Tibial artery (tissue), 4 donors: ENCODE measurements at places on chromosomes 13 and 19.

DNA sequence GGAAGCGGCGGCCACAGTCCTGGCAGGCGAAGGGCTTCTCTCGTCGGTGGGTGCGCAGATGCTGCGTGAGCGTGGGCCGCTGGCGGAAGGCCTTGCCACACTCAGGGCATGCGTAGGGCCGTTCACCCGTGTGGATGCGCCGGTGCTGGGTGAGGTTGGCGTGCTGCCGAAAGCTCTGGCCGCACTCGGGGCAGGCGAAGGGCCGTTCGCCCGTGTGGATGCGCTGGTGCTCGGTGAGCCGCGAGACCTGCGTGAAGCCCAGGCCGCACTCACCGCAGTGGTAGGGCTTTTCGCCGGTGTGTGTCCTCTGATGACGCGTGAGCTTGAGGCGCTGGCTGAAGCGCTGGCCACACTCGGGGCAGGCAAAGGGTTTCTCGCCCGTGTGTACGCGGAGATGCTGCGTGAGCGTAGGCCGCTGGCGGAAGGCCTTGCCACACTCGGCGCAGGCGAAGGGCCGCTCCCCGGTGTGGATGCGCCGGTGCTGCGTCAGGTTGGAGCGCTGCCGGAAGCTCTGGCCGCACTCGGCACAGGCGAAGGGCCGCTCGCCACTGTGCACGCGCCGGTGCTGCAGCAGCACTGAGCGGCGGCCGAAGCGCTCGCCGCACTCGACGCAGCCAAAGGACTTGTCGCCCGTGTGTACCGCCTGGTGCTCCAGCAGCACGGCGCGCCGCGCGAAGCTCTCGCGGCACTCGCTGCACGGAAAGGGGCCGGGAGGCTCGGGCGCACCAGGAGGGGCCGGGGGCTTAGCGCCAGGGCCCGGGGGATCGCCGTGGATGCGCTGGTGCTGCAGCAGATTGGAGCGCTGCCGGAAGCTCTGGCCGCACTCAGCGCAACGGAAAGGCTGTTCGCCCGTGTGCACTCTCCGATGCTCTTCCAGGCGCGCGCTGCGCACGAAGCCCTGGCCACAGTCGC, 4.0 kb upstream of the UBE2M start:
- no peak for DNase-seq

DNA sequence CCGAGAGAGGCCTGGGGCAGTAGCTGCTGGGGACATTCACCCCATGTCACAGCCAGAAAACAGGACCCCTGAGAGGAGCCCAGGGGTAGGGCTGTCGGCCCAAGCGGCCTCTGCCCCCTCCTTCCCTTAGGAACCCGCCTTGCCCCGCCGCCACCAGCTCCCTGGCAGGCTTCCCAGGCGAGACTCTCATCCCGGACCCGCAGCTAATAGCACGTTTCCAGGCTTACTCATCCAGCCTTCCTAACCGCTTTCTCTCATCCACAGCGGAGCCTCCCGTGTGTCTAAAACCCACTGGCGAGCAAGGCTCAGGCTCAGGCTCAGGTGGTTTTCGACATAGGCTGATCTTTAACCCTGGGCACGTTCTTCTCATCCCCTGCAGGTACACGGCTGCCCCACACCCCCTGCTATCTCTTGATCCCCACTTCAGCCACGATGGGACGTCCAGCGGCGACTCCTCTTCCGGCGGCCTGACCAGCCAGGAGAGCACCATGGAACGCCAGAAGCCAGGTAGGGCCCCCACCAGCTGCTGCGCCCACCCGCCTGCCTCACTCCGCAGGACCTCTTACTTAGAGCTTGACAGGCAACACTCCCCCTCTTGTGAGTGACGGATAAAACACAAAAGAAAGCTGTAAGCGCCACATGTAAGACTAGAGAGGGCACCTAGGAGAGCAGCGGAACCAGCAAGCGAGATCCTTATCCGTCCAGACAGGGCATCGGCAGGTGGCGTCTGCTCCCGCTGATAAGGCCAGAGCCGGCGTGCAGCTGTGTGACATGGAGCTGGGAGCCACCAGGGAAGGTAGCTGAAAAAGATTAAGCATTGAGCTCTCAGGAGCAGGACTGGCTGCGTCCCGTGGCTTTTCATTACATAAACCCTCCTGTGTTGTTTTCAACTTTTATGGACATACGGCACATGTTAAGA, 71.3 kb downstream of the DPF1 start:
- DNase-seq: no peak

DNA sequence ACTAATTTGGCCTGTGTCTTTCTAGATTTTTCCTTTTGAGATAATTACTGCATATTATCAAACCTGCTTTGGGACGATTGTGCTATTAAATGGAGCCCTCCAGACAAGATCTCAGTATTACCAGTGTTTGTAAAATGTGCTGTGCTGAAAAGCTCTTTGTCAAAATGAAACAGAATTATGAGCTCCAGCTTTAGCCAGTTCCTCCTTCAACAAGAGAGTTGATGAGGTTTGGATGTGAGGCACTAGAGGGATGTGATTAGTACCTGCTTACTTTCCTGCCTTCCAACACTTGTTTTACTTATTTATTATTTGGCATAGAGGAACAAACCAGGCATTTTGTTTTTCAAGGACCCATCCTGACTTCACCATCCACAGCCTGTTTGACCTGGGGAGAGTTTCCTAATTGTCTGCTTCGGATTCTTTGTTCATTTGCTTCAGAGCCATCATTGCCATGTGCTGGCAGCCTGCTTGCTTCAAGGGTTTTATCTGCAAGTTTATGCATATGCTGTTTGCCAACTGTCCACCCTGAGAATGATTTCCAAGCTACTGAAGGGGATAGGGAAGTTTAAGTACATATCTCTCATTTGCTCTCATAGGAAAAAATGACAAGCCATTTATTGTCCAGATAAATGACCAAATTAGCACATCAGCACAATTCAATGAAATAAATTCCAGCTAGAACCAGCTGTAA, 32.9 kb upstream of the CPB2 start:
- no peak for DNase-seq

DNA sequence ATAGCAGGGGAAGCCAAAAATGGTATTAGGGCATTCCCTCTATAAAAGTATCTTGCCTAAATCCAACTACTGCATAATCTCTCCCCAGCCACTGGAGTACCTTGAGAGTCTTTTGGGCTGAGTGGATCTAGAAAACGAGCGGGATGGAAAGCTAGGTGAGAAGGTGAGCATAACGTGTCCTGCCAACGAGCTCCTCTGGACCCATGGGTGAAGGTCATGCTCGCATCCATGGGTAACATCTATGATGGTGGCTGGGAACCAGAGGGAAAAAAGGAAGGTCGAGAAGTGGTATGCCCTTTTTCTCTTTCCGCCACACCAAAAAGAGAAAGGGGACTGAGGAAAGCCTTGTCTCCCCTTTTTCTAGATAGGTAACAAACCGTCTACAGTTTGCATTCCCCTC, 63.0 kb downstream of the ZNF208 start:
- no peak for DNase-seq

DNA sequence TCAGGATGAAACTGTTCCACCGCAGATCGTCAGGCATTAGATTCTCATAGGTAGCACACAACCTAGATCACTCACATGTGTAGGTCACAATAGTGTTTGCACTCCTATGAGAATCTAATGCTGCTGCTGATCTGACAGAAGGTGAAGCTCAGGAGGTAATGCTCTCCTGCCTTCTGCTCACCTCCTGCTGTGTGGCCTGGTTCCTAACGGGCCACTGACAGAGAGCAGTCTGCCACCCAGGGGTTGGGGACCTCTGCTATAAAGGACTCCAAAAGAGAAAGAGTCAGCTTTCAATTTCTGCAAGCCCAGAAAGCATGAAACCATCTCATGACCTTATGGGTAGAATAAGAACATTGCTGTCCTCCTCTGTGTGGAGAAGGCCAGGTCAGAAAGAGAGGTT, 43.5 kb upstream of the PCCA start:
- no peak for DNase-seq

- DNase-seq: no peak
These were observed 169.0 kb downstream of the TBC1D4 start for GRCh38 chr13:75312884-75313520.
